ENCODE measurements at places on chromosomes 3 and 15.

GRCh38 chr3:172517859-172518466, 5.3 kb downstream of the TNFSF10 start:
- no peak for DNase-seq

GRCh38 chr15:25780479-25781255, 82.5 kb downstream of the ATP10A start:
- DNase-seq = no peak

DNA sequence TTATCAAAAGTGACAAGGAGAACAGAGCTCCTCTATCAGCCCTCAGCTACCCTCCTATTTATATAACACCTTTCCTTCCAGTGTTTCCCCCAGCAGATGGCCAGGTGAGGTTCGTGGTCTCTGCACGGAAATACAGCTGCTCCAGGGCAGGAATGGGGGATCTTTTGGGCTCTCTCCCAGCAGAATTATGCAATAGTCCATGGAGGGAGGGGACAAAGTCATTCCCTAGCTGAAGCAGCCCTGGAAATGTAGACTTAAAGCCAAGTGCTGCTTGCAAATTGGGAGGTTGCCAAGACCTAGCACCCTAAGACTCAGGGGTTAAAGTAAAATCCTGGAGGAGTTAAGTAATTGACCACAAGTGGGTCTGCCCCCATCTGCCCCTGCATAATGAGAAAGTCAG, 256.3 kb downstream of the LRTM1 start:
- no peak for DNase-seq

DNA sequence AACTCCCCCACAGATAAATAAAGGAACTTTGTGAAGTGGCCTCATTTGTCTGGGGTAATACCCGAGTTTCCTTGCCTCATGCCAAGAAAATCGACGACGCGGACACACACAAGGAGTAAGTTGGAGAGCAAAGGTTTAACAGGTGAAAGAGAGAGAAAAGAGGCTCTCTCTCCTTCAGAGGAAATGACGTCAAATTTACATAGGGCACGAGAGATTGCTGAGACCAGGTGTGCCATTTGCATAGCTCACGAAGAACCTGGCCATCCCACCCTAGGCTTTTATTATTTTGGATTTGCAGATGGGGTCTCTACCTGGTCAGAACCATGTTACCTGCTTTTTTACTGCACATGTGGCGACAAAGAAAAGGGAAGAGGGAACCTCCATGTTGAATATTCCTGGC, 49.3 kb upstream of the IGF2BP2 start:
- no peak for DNase-seq

DNA sequence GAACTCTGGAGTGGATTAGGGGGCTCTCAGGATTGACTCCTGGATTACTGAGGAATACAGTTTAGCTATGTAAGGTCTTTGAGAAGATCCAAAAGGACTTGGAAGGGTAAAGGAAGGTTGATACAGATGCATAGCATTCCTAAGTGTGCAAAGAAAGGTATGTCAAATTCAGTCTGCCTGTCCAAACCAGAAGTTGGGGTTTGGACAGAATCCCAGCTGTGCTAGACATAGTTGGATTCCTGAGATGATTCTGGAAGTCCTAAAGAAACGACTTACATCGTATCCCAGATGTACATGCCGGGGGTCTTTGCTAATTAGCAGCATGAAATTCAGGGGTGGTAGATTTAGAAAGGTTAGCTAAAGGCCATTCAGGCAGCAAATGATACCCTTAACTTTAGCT, 97.7 kb upstream of the TSPAN3 start:
- DNase-seq = no peak

- no peak for DNase-seq
These were observed 38.8 kb upstream of the TNFSF10 start for GRCh38 chr3:172561897-172562640.

- DNase-seq = no peak
These were observed 47.6 kb downstream of the LARS2 start for GRCh38 chr3:45435961-45436360.

- no peak for DNase-seq
These were observed 536.4 kb downstream of the UNC13C start for GRCh38 chr15:54514601-54515000.

DNA sequence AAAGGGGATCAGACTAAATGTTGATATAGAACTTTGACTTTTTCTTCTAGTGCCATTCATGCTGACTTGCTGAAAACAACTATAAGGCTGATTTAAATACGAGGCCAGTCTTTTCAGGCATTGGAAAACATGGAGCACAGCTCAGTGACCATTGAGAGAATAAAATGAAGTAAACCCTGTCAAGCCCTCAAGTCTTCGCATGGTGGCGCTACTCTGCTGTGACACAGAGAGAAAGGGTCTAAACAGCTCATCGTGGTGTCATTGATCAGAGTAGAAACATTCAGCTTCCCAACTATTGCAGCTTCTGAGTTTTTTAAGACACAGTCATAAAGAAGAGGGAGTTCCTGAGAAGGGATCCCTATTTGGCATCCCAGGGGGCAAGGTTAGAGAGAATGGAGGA, 716.2 kb downstream of the DIPK2A start:
- DNase-seq = no peak

- no peak for DNase-seq
These were observed 5.1 kb downstream of the LINGO1 start for GRCh38 chr15:77627581-77627980.

All from T-helper 1 cell (primary cell).